Activated effector memory CD4-positive, alpha-beta T cell treated with anti-CD3 and anti-CD28 coated beads, Interleukin-2, amount 50 U/mL, for 16 hours (primary cell): ENCODE measurements at places on chromosomes 7 and 10.
A peak's percentile ranks its signal among the peaks of the same experiment; 100 is the strongest.

DNA sequence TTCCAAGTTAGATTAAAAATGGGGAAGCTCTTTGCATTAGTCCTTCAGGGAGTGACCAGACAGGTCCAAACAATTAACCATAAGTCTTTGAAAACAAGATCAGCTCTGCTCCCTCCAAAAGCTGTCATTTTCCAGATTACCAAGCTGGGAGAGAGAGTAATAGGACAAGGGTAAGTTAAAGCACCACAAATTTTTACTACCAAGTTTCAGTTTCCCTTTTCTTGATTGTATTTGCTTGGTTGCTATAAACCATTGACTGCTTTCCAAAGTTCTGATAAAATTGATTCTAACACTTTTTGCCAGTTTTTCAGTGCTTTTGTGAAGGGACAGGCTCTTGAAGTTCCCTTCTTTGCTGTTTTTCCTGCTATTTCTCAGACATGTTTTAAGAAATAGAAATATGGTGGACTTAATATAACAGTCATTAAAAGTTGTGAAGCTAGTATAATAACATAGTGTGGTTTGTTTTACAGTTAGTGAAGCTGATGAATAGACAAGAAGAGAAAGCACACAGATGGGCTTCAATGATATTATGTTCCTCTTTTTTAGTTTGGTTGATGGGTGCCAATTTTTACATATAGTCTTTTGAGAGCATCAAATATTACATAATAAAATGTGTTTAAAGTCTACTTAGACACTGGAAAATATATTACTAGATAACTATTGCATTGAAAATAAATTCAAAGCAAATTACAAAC is 40.0 kb upstream of the ZNF365 start:
- DNase-seq, result no peak

DNA sequence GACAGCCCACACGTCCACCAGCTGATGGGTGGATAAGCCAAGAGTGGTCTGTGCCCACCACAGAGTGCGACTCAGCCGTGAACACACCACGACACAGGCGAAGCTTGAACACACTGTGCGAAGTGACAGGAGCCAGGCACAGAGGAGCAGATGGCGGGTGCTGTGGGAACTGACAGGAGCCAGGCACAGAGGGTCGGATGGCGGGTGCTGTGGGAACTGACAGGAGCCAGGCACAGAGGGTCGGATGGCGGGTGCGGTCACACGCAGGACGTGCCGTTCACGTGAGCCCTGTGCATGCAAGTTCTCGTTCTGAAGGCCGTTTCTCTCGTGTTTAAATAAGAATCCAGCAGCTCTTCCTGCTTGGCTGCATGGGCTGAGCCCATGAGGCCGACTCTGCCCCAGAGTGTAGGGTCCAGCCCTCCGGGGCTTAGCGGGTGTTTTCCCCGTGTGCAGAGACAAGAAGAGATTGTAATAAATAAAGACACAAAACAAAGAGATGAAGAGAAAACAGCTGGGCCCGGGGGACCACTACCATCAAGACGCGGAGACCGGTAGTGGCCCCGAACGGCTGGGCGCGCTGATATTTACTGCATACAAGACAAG is 5.9 kb upstream of the ADAP1 start:
- peak; percentile 55 for DNase-seq

DNA sequence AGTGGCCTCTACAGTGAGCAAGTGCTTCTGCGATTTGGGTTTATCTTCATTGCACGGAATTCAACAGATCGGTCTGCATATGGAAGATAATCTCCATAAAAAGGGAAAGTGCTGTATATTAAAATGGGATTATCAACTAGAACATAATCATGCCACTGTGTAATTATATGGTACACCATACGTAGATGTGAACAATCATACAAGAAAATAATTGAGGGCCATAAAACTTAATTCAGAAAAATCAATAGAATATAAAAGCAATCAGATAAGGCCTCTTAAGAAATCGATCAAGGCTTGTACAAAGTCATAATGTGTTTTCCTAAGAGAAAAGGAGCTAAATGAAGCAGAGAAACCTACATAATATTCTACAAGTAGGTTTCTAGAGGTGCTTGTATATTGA is 157.5 kb upstream of the MGMT start:
- DNase-seq, result no peak

GRCh38 chr10:119450606-119451299 is 91.8 kb downstream of the RGS10 start:
- no peak for DNase-seq

GRCh38 chr10:18607503-18608378 is 43.6 kb downstream of the NSUN6 start:
- DNase-seq, result no peak

GRCh38 chr7:80279760-80280159 is 145.1 kb downstream of the GNAI1 start:
- no peak for DNase-seq

GRCh38 chr7:120915314-120916105 is 35.1 kb upstream of the ING3 start:
- no peak for DNase-seq

DNA sequence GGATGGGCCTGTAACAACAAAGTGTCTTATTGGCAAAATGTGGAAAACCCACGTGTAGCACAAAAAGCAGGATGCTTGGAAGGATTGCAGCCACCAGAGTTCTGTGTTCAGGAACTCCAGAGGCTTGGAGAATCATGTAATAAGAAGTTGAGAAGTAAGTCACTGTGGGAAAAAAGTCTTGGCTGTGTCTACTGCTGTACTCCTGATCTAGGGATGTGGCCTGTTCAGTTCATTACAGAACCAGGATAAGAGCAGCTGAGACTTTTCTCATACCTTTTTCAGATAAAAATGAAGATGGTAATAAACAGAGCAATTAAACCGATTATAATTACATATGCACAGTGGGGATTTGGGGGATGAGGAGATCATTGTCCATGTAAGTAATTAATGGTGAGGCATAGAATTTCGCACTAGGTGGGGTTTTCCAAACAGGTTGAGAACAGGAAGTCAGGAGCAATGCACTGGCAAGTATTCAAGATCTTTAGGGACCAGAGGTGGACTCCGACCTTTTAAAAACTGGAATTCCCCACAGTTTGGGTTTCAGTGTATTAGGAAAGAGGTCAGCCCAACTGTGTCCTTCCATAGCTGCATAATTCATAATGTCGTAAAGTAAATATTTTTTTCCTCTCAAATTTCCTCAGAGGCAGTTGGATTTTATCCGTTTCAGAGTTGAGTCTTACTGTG is 281.7 kb downstream of the FRMD4A start:
- no peak for DNase-seq

DNA sequence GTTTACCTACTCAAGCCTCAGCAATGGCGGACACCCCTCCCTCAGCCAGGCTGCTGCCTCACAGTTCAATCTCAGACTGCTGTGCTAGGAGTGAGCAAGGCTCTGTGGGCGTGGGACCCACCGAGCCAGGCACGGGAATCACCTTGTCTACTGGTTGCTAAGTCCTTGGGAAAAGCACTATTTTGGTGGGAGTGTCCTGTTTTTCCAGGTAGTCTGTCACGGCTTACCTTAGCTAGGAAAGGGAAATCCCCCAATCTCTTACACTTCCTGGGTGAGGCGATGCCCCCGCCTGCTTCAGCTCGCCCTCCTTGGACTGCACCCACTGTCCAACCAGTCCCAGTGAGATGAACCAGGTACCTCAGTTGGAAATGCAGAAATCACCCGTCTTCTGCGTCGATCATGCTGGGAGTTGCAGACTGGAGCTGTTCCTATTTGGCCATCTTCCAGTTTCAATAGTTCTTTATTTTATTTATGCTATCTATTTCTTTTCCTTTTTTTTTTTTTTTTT is at the start of gene HYAL4:
Gene HYAL4 (plus strand): TSS at position 458 of the 508 bp plus-strand sequence. CDS start 23,105 bp downstream, outside the sequence.
- DNase-seq, result no peak

- no peak for DNase-seq
These were observed 24.2 kb downstream of the PRPS1L1 start for GRCh38 chr7:18003286-18003994.

- DNase-seq, result no peak
These were observed 56.2 kb downstream of the AOAH start for GRCh38 chr7:36668080-36668479.

DNA sequence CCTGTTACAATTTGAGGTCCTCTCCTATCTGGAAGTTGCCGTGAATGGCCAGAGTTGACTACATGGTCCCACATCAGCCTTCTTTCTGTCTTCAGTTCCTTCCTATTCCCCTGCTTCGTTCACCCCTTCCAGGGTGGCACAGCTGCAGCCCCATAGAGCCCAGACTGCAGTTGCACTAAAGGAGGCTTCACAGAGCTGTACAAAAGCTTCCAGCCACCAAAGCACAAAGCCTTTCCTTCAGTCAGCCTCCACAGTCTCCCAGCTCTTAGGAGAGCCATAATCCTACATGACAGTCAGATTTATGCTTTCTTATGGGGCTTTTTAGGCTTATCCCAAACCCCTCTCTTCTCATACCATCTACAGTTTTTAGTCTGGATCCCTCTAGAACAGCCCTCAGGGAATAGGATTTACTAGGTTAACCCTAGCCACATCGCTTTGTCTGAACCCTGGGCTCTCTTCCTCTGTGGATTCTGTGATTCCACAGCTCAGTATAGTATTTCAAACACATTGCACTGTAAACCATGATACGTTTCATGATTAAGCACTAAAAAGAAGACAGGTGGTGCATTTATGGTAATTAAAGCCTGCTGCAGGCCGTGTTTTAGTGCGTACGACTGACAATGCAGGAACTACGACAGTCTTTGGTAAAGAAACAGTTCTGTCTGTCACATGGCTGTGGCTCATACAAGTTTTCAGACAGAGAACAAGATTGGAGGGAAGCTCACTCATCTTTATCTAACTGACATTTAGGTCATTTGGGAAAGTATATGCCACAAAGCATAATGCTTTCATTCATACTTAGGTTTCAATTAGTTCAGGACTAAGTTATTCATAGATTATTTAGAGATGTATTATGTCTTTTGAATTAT is 208.3 kb upstream of the KMT2E start:
- no peak for DNase-seq

DNA sequence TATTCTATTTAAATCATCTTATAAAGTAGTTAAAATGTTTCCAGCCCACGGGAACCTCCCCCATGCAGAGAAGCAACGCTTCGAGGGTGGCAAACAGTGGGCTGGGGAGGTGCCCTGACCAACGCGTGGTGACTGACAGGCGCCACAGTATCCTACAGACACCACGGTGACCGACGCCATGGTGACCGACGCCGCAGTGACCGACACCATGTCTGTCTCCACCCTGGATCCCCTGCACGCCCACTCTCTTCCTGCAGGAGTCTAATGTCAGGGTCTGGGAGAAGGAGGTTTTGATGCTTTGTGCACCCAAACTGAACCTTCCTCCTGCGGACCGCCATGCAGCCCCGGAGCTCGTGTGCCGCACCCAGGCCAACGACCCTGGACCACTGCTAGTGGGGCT is 464.4 kb downstream of the PTPRN2 start:
- DNase-seq, result no peak

DNA sequence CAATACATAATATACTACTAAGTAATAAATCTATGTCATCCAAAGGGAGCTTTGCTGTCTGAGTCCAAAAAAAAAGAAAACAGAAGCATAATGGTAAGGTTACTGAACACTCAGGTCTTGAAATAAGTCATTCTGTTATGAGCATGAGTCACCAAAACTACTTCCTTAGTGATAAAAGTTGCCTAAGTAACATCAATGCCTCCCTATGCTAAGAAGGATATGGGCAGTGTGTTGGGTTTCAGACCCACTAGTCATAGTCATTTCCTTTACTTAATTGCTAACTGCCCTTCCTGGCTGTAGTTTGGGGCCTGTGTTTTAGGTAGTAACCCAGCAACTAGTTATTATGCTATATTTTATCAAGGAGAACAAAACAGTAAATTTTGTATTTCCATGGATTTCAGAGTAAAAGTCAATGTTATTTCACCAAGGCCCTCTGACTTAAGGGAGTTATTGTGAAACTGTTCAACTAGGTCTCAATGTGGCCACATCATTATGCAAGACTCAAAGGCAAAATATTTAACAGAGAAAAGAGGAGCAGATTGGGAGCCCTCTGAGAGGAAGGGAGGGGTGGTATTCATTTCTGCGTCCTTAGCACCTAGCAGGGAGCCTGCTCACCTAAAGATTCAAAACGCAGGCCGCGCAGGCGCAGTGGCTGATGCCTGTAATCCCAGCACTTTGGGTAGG is 11.7 kb upstream of the VIM start:
- no peak for DNase-seq

- DNase-seq, result no peak
These were observed 27.9 kb downstream of the CDH23 start for GRCh38 chr10:71424496-71425194.

GRCh38 chr7:140348161-140348849 is 50.0 kb downstream of the SLC37A3 start:
- DNase-seq, result no peak

GRCh38 chr7:20447021-20447650 is 116.4 kb downstream of the ITGB8 start:
- DNase-seq, result no peak

DNA sequence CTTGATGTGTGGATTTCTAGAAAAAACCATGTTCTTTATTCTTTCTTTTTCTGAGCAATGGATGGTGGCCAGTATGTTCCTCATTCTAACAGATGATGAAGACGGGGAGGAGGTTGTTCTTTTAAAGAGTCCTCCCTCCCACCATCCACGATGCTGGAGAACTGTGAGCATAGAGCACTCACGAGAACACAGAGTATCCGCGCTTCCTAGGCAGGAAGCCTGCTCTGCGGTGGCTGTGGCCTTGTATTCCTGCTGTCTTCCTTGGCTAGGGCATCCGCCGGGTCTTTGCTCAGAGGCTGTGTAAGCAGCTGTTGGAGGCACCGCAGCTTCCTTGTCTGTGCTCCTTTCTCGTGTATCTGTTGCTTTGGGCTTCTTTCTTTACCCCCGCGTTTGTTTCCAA is 214.2 kb downstream of the CCDC3 start:
- DNase-seq, result no peak
